ENCODE measurements at places on chromosomes 7 and 10.

- no peak for DNase-seq
Observed at GRCh38 chr7:148436571-148436970, 154.0 kb upstream of the C7orf33 start.

DNA sequence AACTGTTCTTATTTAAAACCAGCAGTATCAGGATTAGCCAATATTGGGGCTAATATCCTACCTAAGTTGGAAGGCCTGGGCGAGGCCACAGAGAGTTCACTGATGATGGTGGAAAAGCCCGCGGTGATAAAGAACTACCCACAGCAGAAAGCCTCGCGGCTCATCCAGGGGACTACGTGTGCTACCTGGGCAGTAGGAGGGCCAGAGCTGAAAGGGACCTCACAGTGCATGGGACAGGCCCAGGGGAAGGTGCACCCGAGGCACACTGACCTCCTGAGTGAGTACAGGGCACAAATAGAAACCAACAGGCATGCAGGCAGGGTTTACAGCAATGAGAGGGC is 1.4 kb downstream of the WDR86 start:
- no peak for DNase-seq

GRCh38 chr7:15905251-15906040 is 219.0 kb upstream of the MEOX2 start:
- DNase-seq, result no peak

- DNase-seq, result no peak
Observed at GRCh38 chr10:104349623-104350126, 4.0 kb upstream of the CFAP58 start.

GRCh38 chr10:124722798-124723783 is 21.1 kb downstream of the FAM53B start:
- no peak for DNase-seq

- no peak for DNase-seq
Observed at GRCh38 chr10:8543361-8544056, 489.0 kb downstream of the GATA3 start.

DNA sequence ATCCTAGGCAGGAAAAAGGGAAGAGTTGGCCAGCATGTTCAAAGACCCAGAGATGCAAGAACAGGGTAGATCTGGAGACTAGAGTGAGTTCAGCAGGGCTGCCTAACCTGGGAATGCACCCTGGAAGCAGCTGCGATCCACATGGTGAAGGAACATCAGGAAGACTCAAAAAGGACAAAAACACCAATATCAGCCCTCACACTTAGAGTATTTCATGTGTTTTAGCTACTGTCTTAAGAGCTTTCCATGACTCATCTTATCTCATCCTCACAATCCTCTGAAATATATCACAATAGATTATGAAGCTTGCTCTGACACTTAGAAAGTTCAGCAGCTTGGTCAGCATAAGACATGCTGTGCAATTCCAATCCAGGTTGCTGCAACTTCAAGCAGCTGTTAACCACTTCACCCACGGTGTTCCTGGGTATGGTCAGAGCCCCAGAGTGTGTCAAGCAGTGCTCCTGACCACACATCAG is 380.9 kb downstream of the PARD3 start:
- no peak for DNase-seq

DNA sequence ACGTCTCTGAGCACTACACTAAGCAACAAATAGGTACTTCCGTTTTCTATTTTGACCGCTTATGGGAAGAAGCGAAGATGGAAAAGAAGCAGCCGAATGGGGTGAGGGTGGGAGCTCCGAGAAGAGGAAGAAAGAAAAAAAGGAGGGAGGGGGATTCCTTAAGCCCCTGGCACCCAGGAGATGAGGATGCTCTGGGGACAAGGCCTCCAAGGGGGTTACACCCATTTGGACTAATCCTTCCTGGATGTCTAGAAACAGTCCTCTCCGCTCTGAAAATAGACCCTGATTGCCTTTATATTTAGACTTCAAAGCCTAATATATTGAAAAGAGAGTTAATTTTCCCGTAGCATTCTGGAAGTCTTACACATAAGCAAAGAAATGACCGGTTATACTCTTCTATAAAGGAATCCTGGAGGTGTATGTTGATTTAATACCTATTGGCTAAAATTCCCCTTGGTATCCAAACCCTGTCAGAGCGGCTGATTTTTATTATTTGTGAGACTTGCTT is 676 bp upstream of the HTR7 start:
- DNase-seq, result no peak
